Esophagus squamous epithelium (tissue), 5 donors: ENCODE measurements at places on chromosomes 1 and 21.

DNA sequence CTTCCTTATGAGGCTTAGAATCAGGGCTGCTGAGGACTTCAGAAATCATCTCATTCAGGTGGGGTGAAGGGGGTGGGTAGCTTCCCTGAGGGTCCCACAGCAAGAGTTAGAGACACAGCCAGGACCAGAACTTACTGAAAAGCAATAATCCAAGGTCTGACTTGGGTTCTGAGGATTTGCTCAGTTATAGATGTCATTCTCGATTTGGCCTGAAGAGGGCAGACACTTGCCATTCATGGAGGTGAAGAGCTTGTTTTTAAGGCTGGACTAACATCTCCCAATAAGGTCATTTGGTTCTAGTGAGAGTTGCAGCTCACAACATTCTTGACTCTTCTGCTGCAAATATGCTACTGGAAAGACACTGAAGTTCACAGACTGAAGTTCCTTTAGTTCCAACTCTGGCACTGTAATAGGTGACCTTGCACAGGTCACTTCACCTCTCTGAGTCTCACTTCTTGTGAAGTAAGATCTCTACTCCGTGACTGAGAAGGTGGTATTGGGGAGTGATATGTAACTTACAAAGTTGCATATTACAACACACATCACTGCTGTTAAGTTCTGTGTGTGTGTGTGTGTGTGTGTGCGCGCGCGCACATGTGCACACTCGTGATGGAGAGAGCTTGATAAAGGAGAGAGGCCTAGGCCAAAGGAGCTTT lies 69.8 kb upstream of the DIRAS3 start:
- no peaks in the 10 kb centered on the region for H3K27me3 ChIP-seq
- DNase-seq: no peak
- no peak overlapping the region for H3K4me3 ChIP-seq
- H3K36me3 ChIP-seq: no peaks in the 10 kb centered on the region

GRCh38 chr1:243269461-243269801 lies 13.6 kb downstream of the SDCCAG8 start:
- DNase-seq: no peak
- no peaks in the 10 kb centered on the region for H3K36me3 ChIP-seq
- no peak overlapping the region for H3K4me3 ChIP-seq
- H3K4me1 ChIP-seq: no peaks in the 10 kb centered on the region

DNA sequence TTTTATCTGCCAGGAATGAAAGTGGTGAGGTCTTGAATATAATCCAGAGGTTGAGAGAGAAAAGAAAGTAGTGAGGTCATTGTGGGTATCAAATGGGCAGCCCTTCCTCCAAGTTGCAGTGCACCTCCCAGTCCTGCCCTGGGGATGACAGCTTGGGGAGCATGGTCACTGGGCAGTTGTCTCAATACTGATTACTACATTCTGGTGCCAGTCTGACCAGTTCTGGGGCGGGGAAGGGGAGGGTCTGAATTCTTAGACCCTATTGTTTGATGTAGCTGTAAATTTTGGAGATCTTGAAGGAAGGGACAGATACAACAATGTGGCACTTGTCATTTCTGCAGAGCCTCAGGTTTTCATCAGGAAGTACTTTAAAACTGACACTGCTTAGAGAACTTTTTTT lies 11.2 kb downstream of the SLFNL1 start:
- H3K36me3 ChIP-seq: peaks cover 4% of the 10 kb centered on the region

GRCh38 chr1:53681351-53681976 lies 57.5 kb downstream of the GLIS1 start:
- no peaks in the 10 kb centered on the region for H3K36me3 ChIP-seq
- no peak overlapping the region for H3K27ac ChIP-seq
- no peak overlapping the region for H3K4me3 ChIP-seq
- H3K4me1 ChIP-seq: peaks cover 8% of the 10 kb centered on the region
- H3K27me3 ChIP-seq: peaks cover 45% of the 10 kb centered on the region

GRCh38 chr1:17587693-17588047 lies 48.2 kb downstream of the ARHGEF10L start:
- peaks cover 84% of the 10 kb centered on the region for H3K36me3 ChIP-seq
- no peaks in the 10 kb centered on the region for H3K27me3 ChIP-seq
- no peak for DNase-seq
- H3K4me1 ChIP-seq: peaks cover 24% of the 10 kb centered on the region

GRCh38 chr1:192547501-192547900 lies 28.1 kb upstream of the RGS1 start:
- no peaks in the 10 kb centered on the region for H3K36me3 ChIP-seq
- peaks cover 7% of the 10 kb centered on the region for H3K4me1 ChIP-seq
- no peak for DNase-seq
- no peaks in the 10 kb centered on the region for H3K27me3 ChIP-seq

GRCh38 chr1:64231153-64231552 lies 27.7 kb downstream of the UBE2U start:
- DNase-seq: no peak
- H3K27me3 ChIP-seq: no peaks in the 10 kb centered on the region

DNA sequence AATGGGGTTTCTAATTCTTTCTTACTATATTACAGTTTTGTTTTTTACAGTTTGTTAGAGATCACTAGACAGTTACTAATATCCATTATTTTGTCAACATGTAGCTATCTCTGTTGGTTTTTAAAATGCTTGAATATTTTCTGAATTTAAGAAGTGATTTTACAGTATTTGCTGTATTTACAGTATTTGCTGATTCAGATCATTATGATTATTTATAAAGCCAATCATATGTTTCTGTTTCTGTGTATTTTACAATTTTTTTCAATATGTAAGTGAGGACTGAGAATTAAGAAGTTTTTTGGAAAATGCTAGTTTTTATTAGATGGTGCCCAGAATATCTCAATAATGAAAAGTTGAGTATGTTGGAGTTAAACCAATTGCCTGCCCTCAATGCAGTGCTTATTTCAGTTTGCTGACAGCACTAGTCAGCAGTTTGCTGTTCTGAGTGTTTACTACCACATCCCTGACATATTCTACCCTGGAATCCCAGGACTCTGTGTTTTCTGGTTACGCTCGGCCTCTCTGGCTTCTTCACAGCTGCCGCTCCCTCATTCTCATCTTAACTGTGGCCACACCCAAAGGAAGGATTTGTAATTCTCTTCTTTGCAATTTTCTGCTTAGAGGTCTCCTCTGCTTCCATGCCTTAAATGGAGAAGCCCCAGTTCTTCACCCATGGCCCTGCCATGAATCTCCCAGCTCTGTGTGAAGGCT lies 68.0 kb upstream of the BACH1 start:
- no peaks in the 10 kb centered on the region for H3K4me1 ChIP-seq
- no peaks in the 10 kb centered on the region for H3K27me3 ChIP-seq
- H3K36me3 ChIP-seq: no peaks in the 10 kb centered on the region
- no peak overlapping the region for H3K4me3 ChIP-seq

DNA sequence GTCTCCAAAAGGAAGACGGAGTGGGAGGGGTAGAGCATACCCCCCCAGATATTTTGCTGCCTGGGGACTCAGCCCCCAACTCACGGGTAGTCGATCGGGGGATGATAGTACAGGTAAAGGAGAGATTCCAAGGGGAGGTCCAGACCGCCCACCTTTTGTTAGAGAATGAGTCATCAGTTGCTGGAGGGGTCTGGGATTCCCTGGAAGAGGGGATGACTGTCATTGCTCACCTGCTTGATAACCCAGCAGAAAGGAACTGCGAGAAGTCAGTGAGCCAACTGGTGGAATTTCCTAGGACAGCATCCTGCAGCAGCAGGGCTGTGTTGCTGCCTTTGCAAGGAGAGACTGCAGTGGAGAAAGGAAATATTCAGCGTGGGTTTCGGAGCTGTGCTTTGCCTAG lies 64.4 kb downstream of the MACF1 start:
- H3K4me3 ChIP-seq: peak overlapping the region; percentile 57
- peak overlapping the region; percentile 70 for H3K27ac ChIP-seq
- H3K4me1 ChIP-seq: peaks cover 48% of the 10 kb centered on the region
- no peak for DNase-seq

- H3K27ac ChIP-seq: peak overlapping the region; percentile 46
- H3K36me3 ChIP-seq: no peaks in the 10 kb centered on the region
- H3K27me3 ChIP-seq: no peaks in the 10 kb centered on the region
- H3K4me3 ChIP-seq: peak overlapping the region; percentile 16
Measured at GRCh38 chr1:115771847-115772457, 3.4 kb upstream of the CASQ2 start.

GRCh38 chr1:234604495-234605398 lies 5.2 kb downstream of the IRF2BP2 start:
- no peaks in the 10 kb centered on the region for H3K27me3 ChIP-seq
- peak overlapping the region; percentile 90 for H3K4me3 ChIP-seq
- no peak for DNase-seq
- H3K27ac ChIP-seq: peak overlapping the region; percentile 100

- no peak for DNase-seq
- H3K4me3 ChIP-seq: no peak overlapping the region
- no peak overlapping the region for H3K27ac ChIP-seq
- H3K27me3 ChIP-seq: no peaks in the 10 kb centered on the region
- no peaks in the 10 kb centered on the region for H3K36me3 ChIP-seq
Measured at GRCh38 chr21:26408511-26408910, 164.6 kb downstream of the CYYR1 start.

- H3K27ac ChIP-seq: no peak overlapping the region
- no peaks in the 10 kb centered on the region for H3K4me1 ChIP-seq
- no peaks in the 10 kb centered on the region for H3K27me3 ChIP-seq
Measured at GRCh38 chr1:20903437-20903836, 116.3 kb upstream of the HP1BP3 start.

DNA sequence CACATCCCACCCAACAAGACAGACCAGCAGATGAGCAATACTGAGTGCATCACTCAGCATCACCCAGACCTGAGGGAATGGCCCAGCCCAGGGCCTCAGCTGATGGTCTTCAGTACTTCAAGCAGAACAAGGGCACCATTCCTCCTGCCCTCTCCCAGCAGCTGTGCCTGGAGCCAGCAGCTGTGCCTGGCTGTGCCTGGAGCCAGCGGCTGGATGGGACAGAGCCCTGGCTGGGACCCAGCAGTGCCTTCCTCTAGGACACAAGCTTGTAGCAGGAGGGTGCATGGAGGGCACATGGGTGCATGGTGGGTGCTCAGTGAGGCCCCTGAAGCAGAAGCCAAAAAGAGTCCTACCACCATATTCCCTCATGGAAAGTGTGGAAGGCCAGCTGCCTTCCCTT lies 583.8 kb downstream of the NPHP4 start:
- H3K4me3 ChIP-seq: no peak overlapping the region
- H3K27me3 ChIP-seq: no peaks in the 10 kb centered on the region
- no peaks in the 10 kb centered on the region for H3K4me1 ChIP-seq
- H3K36me3 ChIP-seq: no peaks in the 10 kb centered on the region
- H3K27ac ChIP-seq: no peak overlapping the region

DNA sequence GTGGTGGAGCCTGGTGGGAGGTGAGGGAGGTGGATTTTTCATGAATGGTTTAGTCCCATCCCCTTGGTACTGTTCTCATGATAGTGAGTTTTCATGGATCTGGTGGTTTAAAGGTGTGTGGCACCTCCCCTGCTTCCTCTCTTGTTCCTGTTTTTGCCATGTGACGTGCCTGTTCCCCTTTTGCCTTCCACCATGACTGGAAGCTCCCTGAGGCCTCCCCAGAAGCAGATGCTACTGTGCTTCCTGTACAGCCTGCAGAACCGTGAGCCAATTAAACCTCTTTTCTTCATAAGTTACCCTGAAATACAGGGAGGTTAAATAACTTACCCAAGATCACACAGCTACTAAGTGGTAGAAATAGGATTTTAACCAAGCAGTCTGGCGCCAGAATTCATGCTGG lies 4.3 kb upstream of the HEYL start:
- no peak overlapping the region for H3K27ac ChIP-seq
- H3K4me3 ChIP-seq: no peak overlapping the region
- H3K4me1 ChIP-seq: peaks cover 32% of the 10 kb centered on the region
- no peak for DNase-seq
- no peaks in the 10 kb centered on the region for H3K27me3 ChIP-seq

- H3K4me3 ChIP-seq: no peak overlapping the region
- peaks cover 37% of the 10 kb centered on the region for H3K27me3 ChIP-seq
- H3K4me1 ChIP-seq: no peaks in the 10 kb centered on the region
- H3K36me3 ChIP-seq: no peaks in the 10 kb centered on the region
- H3K27ac ChIP-seq: no peak overlapping the region
- no peak for DNase-seq
Measured at GRCh38 chr1:17880449-17880848, 125.3 kb downstream of the ACTL8 start.

DNA sequence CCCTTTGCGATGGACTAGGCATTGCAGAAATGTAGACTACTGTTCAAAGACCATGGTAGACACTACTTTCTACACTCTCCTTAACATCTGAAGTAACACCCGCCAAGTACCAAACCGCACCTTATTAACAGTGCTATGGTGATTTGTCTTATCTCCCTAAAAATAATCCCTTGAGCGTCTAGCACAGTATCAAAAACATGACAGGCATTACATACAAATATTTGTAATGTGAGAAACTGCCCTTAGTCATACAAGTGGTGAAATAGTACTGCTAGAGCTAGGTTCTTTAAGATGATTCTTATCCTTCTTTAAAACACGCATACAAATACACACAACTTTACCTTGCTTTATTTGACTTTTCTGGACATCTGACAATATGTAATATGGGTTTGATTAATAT lies 27.2 kb downstream of the PUM1 start:
- H3K27me3 ChIP-seq: no peaks in the 10 kb centered on the region
- no peak overlapping the region for H3K4me3 ChIP-seq
- no peak overlapping the region for H3K27ac ChIP-seq
- H3K36me3 ChIP-seq: no peaks in the 10 kb centered on the region
- DNase-seq: no peak

GRCh38 chr1:118815909-118816308 lies 172.2 kb downstream of the TBX15 start:
- no peak overlapping the region for H3K4me3 ChIP-seq
- H3K27ac ChIP-seq: peak overlapping the region; percentile 41
- no peaks in the 10 kb centered on the region for H3K4me1 ChIP-seq
